ENCODE measurements at places on chromosomes 1 and 21.

GRCh38 chr21:43864962-43865539 is at the start of gene AGPAT3:
AGPAT3 (plus strand) TSS chr21:43865223; CDS start chr21:43959682, 94,459 bp downstream.
- DNase-seq = no peak

GRCh38 chr1:202013603-202014002 is 3.2 kb downstream of the ELF3 start:
- DNase-seq = no peak

DNA sequence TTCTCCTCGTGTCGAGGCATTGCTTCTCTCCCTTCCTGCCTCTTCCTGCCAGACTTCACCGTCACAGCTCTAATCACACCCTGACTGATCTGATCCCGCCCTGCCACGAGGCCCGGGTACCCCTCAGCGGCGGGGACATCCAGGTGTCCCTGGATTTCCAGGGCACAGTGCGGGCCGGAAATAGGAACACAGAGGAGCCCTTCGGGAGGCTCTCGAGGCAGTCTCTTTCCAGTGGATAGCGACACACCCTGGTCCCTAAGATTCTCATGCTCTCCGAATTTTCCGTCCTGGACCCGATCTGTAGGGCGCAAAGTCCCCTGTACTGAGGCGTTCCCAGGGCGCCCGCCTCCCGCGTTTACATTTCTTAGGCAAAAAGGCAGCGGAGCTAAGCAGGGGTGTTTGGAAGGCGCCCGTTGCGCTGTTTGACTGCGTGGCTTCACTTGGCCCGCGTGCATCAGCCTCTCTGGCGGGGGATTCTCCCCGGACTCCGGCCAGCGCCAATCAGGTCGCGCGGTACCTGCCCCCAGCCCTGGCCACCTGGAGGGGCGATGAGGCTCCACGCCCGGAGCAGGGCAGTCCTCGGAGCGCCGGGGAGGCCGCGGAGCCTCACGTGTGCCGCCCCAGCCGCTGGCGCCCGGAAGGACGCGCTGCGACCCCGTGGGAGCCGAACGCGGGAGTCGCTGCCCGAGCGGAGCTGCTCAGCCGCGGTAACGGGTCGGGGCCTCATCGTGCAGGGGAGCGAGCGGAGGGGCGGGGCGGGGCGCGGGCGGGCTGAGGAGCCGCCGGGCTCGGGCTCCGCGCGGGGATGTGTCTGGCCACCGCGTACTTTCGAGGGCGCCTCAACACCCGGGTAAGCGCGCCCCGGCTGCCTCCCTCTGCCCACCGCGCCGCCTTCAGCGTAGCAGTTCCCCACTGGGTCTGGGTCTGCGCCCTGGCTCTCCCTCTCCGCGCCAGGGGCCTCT is at the start of gene FAM163A:
FAM163A (plus strand) TSS at position 575 of the 962 bp plus-strand sequence. CDS start 69,807 bp downstream, outside the sequence.
- no peak for DNase-seq

DNA sequence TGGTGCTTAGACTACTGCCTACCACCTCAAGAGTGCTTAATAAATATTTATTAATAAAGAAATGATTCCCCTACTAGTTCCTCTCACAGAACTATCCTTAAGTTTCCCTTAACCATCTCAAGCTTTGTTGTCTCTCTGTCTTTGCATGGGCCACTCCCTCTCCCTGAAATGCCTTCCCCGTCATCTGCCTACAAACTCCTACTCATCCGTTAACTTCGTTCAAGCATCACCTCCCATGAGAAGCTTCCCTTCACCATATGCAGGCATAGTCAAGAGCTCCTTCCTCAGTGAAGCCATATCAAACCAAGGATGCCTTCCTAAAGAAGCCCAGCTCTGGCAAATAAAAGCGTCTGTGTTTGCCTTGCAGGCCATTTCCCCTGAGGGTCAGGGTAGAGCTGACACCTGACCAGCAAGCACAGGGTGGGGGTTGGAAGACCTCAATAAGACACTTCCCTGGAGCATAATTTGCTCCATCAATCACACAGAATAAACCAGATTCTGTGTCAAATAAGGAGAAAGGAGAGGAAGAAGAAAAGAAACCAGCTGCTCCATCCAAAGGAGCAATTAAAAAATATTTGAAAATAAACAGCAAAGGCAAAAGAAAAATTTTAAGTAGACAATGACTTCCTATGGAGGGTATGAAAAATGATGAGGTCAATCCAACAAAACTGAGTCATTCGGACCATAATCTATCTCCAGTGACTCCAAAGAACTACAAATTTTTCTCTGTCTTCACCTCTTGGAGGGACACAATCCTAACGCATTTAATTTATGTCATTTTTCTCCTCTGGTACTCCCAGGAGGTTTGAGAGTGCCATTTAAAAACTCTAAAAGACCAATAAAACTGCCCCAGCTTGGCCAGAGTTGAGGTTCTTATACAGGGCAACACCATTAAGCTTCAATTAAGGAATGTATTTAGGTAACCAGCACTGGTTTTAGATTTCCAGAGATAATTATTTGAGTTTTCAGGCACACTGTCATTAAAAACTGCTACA is 303.6 kb downstream of the KCNH1 start:
- DNase-seq = no peak

DNA sequence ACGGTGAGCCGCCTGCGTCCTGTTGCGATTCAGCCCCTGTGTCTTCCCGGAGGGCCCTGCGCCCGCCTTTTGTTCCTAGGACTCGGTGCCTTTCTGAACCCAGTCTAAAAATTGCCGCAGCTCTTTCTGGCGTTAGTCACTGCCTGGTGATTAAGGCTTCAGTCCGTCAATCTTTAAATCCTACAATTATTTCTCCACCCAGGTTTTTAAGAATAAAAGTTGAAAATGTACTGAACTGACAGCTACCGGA is 16.2 kb upstream of the PDXK start:
- DNase-seq = no peak

GRCh38 chr1:50508040-50508586 is 84.9 kb upstream of the DMRTA2 start:
- DNase-seq = no peak

DNA sequence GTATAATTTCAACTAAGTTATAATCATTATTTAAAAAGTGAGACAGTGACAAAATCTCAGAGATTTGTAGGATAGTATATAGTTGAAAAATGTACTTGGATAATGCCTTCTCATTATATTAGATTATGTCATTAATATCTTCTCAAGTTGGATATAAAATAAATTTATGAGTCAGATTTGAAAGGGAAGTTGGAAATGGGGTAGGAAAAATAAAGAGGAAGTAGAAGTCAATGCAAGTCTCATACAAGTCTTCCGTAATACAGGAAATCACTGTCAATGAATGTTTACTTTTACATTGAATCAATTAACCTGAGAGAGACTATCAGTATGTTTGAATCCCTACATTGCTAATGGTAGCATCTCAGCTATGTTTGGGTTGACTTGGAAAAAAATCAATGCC is 16.2 kb upstream of the RNPC3 start:
- DNase-seq = no peak

GRCh38 chr21:41561701-41562100 is 53.7 kb upstream of the TMPRSS2 start:
- no peak for DNase-seq

GRCh38 chr1:15740924-15741850 is 1.1 kb upstream of the TMEM82 start:
- DNase-seq = peak; percentile 51

- no peak for DNase-seq
These were observed 86.5 kb upstream of the KCNJ15 start for GRCh38 chr21:38170283-38170682.

- no peak for DNase-seq
These were observed 4.9 kb upstream of the NPL start for GRCh38 chr1:182784556-182785171.

DNA sequence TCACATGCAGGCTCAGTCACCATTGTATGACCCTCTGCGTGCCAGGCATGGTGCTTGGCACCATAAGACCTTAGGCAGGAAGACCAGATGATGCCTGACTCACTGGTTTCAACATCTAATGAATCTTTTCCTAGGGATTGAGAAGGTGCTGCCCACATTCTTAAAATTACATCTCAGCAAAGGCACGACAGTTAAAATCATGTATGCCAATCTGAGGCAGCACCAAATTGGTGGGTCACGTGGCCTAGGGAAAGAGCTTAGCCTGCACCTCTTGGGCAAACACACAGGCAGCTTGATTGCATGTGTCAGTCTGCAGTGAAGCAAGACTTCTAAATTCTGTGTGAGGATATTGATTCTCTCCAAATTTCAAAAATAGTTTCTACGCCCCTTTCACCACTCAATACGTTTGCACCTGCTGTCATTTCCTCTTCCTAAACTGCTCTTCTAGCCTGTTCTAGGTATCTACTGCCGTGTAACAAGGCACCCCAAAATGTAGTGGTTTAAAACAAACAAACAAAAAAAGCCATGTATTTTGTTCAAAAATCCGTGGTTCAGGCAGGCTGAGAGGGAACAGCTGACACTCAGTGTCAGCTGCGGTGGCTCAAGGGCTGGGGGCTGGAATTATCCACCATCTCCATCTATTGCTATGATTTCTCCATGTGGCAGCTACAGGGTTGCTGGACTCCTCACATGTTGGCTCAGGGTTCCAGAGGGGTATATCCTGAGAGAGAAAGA is 160.2 kb upstream of the FGGY start:
- DNase-seq = no peak

DNA sequence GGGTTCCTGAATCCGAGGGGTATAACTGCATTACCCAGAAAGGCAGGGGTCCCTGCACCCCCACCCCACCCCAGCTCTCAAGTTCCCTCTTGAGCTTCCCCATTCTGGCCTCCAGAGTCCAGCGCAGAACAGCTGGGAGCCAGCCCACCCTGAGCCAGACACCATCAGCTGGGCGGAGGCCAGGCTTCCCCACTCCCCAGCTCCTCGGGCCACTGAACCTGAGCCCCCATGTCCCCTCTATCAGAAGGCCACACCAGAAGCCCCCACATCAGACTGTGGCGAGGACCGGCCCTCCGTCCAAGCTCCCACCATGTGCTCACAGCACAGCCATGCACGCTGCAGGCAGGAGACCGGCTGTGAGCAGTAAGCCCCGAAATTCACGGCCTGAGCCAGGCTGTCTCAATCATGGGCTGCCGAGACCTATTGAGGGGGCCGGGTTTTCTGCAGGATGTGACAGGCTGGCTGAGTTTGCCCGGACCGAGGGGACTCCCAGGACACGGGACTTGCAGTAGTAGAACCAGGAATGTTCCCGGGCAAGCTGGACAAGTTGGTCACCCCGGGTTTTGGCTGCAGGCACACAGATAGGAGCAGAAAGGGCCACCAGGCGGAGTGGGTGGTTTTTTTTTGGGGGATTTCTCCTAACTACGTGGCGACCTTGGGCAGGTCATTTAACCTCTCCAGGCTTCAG is 25.5 kb upstream of the TNFRSF1B start:
- no peak for DNase-seq

- no peak for DNase-seq
These were observed 235.3 kb downstream of the FAF1 start for GRCh38 chr1:50724626-50725286.

DNA sequence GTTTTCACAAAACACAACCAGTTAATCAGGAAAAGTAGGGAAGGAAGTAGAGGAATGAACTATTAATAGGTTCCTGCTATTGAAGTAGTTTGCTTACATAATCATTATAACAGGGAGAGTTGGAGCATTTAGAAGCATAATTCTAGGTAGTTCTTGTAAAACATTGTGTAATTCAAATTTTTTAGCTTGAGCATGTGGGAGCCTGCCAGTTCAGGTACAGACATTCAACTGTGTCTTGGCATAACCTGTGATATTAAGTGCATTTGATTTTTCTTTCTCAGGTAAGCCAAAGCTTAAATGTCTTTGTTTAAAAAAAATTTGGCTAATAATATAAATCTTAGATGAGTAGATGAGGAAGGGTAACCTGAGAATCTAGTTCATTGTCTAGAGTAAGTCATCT is 3.4 kb downstream of the YTHDF2 start:
- DNase-seq = no peak

DNA sequence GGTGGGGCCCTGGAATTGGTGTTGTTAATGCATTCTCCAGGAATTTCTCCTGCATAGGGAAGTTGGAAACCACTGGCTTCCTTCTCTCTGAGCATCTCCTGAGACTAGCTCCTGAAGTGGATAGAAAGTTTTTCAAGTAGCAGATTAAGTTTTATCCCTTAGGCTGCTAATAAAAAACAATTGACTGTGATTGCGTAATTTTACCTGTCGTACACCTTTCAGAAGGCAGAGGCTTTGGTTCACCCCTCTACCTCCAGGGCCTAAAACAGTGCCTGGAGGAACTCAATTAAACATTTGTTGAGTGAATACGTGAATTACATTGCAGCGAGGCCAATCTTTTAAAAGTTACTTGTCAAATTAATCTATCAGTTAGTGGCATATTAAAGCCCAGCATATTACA is 3.4 kb downstream of the ITSN1 start:
- DNase-seq = no peak

DNA sequence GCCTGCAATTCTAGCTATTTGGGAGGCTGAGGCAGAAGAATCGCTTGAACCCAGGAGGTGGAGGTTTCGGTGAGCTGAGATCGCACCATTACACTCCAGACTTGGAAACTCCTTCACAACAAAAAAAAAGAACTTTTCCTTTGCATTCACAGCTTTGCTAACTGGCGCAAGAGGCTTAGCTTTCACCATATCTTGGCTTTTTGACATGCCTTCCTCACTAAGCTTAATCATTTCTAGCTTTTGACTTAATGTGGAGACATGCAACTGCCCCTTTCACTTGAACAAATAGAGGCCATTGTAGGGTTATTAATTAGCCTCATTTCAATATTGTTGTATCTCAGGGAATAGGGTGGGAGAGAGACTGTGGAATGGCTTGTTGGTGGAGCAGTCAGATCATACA is 8.7 kb downstream of the KPNA6 start:
- no peak for DNase-seq

GRCh38 chr1:57424231-57425027 is 569 bp upstream of the DAB1 start:
- peak; percentile 43 for DNase-seq

DNA sequence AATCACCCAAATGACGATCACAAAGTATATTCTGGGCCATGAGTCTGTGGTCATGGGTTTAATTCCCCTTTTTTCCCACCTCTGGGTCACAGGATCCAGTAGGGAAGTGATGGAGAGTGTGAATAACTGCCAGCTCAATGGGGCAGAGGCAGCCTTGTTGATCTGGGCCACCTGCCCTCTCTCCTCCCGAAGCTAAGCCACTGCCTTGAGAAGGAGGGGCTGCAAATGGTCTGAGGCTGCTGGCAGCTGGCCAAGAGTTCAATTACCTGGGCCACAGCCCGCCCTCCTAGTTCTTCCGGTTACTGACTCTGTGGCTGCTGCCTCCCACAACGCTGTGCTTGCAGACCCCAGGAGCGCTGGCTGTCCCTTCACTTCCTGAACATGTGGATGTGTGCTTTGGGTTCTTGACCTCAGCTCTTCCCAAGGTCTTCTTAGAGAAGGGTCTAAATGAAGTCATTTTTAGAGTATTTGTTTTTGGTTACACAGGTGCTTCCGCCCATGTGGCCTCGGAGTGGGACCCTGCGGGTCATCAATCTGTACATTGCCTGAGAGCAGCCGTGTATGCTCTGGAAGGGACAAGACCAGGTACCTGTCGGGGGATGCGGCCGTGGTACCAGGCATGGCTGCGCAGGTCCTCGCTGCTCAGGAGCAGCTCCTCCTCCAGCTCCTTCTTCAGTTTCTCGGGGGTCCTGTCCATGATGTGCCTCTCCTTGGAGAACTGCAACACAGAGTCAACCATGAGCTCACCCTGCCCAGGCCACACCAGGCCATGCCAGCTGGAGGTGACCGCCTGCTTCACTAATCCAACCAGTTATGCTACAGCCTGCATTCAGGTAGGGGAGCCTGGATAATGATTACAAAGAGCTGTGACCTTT is 89.7 kb downstream of the BCAR3 start:
- no peak for DNase-seq

- no peak for DNase-seq
These were observed 89.3 kb downstream of the EPHB2 start for GRCh38 chr1:22799971-22800370.

GRCh38 chr1:89941110-89941766 is 53.7 kb upstream of the ZNF326 start:
- DNase-seq = no peak

All from T1000 (cell line).